ENCODE measurements at places on chromosomes 7 and 10.

DNA sequence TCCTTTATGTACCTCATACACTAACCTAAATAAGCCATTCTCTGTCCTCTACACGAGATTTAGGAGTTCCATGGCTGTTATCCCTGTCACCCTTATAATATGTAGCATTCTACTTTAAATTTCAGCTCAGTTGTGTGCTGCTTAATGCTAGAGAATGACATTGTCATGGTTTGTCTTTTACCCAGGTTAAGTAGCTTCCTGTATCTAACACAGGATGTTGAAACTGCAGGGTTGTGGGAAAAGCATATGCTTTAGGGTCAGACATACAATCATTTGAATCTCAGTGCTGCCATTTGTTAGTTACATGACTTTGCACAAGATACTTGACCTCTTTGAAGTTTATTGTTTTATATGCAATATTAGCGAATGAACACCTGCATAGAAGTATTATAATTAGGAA lies 235.1 kb upstream of the CACNA2D1 start:
- DNase-seq, result no peak

DNA sequence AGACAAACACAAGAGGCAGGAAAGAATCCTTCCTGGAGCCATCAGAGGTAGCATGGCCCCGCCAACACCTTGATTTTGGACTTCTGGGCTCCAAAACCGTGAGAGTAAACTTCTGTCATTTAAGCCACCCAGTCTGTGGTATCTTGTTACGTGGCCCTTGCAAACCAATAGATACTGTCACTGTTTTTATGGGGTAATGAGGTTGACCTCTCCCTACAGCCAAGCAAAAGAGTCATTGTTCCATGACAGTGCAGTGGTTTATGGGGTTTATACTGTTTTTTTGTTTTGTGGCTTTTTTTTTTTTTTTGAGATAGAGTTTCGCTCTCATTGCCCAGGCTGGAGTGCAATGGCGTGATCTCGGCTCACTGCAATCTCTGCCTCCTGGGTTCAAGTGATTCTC lies 32.8 kb downstream of the KIAA1549 start:
- DNase-seq, result no peak

DNA sequence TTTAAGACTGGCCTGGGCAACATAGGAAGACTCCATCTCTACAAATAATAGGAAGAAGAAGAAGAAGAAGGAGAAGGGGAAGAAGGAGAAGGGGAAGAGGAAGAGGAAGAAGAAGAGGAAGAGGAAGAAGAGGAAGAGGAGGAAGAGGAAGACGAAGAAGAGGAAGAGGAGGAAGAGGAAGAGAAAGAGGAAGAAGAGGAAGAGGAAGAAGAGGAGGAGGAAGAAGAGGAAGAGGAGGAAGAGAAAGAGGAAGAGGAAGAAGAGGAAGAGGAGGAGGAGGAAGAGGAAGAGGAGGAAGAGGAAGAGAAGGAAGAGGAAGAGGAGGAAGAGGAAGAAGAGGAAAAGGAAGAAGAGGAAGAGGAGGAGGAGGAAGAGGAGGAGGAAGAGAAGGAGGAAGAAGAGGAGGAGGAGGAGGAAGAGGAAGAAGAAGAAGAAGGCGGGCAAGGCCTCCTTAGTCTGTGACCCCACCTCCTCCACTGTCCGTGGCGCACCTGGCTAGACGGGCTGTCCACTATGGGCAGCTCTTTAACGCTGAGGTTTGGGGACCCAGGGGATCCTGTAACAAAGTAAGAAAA lies 28.8 kb upstream of the ZFAND2A start:
- no peak for DNase-seq

- DNase-seq, result no peak
Observed at GRCh38 chr10:95196046-95196445, 2.0 kb downstream of the ACSM6 start.

DNA sequence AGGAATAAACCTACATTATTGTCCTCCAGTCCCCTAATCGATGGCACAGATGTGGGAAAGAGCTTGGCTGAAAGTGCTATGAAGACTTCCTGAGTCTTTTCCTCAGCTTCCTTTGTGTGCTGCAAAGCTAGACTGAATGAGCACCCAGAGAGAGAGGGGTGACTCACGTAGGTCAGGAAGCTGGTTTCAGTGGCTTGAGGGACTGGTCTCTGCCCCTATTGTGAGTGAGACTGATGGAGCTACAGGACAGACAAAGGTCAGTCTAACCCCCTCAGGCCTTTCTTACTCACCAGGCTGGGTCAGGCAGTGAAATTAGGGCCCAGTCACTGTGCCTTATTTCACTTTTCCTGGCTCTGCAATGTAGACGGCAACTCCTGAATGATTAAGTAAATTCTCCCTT lies 171.1 kb upstream of the GRB10 start:
- DNase-seq, result no peak

DNA sequence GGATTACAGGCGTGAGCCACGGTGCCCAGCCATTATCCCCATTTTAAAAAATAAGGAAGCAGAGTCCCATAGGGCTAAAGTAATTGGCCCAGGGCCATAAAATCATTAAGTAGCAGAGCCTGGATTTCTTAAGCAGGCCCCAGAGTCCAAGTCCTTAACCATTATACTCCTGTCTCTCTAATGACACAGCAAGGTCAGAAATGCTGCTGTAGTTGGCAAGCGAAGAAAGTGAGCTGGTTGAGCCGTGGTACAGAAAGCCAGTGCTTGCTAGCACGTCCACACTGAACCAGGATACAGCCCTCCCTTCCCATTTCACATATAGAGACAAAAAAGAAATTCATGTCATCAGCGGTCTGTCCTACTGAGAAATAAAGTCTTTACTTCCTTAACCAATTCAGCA lies 562.7 kb downstream of the GALNT17 start:
- no peak for DNase-seq

DNA sequence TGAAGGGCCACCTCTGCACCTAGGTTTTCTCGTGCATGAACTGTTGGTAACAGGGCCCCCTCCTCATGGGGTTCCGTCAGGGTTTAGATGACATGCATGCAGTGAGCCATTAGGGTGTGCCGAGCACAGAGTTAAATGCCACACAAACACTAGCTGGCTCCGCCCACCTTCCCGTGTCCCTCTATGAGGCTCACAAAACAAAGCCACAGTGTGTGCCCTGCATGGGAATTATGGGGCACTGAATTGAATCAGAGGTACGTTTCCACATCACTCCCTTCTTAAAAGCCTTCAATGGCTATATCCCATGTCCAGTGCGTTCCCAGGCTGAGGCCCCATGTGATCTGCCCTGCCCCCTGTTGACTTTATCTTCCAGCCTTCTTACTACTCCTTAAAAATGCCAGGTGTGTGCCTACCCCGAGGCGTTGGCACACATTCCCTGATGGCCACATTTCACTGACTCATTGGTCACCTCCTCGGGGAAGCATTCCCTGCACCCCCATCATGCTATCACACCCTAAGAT lies 35.7 kb downstream of the GSDME start:
- DNase-seq, result no peak

DNA sequence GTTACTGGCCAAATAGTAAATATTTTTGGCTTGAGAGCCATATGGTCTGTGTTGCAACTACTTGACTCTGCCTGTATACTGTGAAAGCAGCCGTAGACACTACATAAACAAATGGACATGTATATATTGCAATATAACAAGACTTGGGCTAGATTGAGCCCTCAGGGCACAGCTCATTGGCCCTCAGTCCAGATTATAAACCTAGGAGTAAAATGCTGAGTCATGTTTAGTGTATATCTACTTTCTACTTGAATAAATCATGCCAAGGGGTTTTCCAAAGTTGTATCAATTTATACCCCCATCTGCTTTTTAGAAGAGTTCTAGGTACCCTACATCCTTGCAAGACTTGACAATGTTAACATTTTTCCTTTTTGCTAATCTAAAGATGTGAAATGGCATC lies 27.4 kb upstream of the POU6F2 start:
- no peak for DNase-seq

DNA sequence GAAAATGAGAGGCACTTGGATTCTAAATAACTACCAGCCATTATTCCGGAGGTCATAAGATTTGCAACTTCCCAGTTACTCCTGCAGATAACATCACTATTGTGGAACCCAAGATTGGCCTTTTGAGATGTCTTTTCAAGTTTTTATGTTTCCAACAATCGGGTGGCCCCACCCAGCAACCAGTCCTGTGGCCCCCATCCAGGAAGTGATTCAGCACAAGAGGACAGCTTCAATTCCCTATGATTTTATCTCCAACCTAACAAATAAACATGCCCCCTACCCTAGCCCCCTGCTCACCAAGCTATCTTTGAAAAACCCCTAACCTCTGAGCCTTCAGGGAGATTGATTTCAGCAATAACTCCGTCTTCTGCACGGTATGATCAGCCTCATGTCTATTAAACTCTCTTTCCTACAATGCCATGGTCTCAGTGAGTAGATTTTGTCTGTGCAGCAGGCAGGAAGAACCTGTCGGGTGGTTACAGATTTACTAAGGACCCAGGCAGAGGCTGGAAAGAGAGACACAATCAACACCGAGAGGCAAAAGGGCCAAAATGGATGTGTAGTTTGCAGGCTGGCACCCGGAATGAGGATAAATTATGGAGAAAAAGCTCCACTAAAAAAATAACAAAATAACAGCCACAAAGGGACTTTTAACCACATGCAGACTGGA lies 83.9 kb upstream of the UNC5B start:
- DNase-seq, result no peak

DNA sequence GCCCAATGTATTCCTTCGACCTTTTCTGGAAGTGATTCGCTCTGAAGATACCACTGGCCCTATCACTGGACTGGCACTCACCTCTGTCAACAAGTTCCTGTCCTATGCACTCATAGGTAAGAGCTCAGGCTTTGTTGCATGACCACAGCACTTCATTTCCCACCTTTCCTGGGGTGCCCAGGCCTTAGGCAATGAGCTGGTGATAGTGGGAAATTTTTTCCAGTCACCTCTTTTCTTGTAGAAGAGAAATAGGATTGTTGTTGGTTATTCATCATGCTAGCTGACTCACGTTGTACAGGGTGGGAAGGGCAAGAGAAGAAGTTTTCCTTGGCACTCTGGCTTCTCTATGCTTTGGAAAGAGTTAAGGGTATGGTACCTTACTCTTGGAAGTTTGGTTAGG lies 51.4 kb upstream of the NFKB2 start:
- DNase-seq, result no peak

DNA sequence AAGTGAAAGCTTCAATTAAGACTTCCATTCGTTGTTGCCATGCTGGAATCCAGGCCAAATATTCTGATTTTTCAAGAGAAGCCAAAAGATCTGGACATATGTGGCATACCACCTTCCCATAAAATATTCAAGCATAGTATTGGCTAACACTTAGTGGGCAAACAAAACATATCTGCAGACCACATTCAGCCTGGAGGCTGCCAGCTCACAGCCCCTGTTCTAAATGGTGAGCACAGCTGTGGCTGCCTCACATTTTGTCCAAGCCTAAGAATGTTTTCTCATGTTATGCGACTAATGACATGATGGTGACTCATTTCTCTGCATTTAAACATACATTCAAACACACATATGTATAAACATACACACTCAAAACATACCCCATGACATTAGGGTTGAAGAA lies 10.6 kb upstream of the CALU start:
- DNase-seq, result no peak

GRCh38 chr7:111508387-111508786 lies 53.9 kb downstream of the IMMP2L start:
- DNase-seq, result no peak

DNA sequence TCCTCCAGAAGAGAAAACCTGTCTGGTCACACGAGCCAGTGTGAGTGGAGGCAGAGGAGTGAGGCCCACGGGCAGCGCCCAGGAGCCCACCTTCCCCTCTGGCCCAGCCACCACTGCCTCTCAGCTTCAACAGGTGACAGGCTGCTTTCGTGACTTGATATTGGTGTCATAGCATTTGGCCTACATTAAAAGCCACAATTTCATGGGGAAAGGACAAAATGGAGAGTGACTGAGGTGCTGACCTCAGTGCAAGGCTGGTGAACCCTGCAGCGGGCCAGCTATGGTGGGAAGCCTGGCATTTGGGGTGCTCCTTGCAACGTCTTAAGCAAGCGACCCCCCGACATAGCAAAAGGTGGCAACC lies 21.3 kb downstream of the ECHDC3 start:
- no peak for DNase-seq

DNA sequence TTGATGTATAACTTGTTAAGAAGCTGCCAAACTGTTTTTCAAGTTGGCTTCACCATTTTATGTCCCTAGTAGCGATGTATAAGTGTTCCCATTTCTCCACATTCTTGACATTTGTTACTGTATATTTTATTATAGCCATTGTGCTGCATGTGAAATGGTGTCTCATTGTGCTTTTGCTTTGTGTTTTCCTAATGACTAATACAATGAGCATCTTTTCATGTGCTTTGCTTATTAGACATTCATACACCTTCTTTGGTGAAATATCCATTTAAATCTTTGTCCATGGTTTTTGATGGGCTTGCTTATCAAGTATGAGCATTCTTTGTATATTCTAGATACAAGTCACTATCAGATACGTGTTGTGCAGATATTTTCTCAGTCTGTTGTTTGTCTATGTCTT lies 203.0 kb downstream of the CCSER2 start:
- DNase-seq, result no peak

- DNase-seq, result peak; percentile 33
Observed at GRCh38 chr10:76553263-76554032, 1084.2 kb downstream of the KCNMA1 start.

DNA sequence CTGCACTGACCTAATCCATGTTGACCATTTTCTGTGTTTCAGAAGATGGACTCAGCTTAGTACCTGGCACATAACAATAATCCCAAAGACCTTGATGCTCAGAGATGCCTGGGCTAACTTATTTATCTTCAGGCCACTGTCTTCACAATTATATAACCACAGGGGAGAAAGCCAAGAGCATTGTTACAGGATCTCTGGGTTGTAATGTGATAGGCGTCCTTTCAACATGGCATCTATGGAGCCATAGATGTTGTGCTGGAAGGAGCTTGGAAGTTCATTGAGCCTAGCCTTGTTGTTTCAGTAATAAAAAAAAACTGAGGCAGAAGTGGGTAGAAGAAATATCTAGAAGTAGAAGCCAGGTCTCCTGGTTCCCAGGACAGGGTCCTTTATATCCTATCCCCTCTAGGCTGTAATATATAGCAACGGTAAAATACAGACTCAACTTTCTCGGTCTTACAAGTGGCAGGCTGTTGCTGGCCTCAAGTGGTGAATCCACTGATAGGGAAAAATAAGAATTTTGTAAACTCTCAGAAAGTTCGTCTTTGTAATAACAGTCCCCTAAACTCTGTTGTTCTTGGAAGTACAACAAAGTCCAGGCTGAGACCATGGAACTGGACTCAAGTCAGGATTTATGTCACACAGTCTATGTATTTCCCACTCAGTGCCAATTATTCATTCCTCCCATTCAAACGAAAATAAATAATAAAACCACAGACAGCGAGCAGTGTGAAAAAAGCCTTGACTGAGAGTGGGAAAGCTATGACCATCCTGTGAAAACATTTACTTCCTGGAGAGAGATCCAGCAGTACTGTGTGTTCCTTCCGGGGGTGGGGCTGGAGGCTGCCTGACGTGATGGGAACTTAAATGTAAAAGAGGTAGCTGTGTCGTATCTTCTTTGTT lies 277.6 kb downstream of the REEP3 start:
- DNase-seq, result peak; percentile 83

DNA sequence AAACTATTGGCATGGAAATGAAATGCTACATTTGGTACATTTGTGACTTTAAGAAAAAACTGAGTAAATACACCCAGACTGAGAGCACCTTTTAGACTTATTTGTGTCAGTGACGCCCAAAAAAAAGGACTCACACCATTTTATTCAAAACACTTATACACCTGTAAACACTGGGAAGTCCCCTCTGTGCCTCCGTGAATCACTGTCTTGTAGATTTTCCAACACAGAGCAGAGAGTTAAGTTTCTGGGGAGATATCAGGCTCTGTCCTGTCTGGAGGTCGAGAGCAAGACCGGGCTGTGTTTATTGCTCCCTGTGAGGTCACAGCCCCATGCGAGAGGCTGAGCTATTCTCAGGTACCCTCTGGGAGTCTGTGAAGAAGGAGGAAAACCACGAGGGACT lies 60.7 kb upstream of the TM9SF3 start:
- no peak for DNase-seq
